ENCODE measurements at places on chromosomes 16 and 17.

DNA sequence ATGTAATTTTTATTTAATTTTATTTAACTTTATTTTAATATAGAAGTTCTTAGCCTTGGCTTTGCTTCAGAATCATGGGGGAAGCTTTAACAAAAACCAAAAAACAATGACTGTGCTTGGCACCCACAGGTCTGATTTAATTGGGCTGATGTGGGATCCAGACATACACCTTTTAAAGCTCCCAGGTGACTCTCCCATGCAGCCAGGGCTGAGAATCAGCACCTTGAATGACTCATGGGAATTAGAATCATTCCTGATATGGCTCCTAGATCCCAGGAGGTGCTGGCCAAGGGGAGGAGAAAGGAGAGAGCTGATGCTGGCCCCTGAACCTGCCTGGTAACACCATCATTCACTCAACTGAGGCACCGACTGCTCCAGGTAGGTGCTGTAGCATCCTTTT is 240.7 kb downstream of the PARN start:
- no peak for DNase-seq

DNA sequence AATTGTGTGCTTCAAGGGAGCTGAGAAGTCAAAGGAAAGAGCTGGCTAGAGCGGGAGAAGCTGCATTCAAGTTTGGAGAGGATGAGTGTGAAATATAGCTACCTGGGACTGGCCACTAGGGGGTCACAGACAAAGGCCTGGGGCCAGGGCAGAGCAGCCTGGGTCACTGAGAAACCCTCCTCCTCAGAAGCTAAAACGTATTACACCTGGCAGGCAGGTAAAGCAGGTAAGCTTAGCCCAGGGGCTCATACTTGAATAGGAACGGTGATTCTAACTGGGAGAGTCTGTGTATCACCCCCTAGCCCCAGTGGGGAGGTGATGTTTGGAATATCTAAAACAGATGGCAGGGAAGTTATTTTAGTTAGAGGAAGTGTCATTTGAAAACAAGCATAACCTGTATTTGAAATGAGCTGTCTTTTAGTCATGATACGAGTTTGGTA is 6.8 kb downstream of the KRT37 start:
- DNase-seq: no peak

GRCh38 chr17:50966163-50966666 is 100.1 kb upstream of the TOB1 start:
- no peak for DNase-seq

DNA sequence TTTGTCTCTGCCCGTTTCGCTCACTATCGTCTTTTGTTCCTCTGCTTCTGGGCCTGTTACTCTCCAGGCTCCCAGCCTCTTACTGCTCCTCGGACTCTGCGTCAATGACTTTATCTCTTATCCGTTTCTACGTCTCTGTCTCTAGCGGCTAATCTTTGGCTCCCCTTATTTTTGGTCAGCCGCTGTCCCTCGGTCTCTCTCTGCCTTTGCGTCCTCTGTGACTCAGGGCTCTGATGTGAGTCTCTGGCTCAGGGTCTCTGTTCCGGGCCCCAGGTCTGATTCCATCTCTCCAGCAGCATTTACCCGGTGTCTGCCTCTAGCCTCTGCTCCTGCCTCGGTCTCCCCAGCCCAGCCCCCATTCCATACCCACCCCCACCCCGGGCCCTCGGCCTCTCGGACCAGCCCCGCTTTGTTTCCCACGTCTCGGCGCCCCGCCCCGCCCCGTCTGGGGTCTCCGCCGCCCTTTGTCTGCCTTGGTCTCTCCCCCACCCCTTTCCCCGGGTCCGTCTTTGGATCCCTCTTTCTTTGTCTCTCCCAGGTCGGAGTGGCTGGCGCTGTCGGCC is 547 bp upstream of the ZNF48 start:
- peak; percentile 71 for DNase-seq

DNA sequence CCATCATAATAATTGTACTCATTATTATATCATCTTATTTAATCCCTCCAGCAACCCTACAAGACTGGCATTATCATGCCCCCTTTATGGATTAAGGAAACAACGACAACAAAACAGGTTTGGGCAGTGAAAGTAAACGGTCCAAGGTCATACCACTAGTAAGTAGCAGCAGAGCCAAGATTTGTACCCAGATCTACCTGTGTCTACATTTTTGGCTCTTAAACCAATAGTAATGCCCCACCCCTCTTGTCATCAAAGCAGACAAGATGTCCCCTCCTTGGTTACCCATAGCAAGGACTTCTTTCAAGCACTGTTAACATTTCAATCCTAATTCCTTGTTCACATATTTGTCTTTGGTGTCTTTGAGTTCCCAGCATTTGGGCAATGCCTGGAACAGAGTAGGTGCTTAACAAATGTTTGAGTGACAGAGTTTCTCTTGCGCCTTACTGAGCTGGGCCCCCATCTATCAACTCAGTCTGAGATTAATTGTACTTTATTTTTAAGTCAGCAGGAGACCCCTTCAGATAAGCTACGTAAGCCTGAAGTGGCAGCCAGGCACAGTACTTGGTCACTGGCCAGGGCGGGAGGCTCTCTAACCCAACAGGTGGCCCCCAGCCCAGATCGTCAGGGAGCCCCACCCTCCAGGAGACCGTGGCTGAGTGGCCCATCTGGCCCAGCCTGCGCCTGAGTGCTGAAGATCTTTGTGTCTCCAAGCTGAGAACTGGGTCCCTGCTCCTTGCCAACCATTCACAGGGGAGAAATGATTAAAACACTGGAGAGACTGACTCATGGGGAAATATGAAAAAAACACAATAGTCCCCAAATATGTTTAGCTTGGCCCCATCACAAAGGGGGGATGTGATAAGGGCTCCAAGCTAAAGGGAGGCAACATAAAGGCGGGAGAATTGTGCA is 75.8 kb downstream of the AXIN2 start:
- no peak for DNase-seq

GRCh38 chr16:86575754-86576557 is 2.4 kb upstream of the FOXL1 start:
- DNase-seq: no peak

GRCh38 chr16:85289760-85290625 is 177.7 kb upstream of the CIBAR2 start:
- DNase-seq: no peak

DNA sequence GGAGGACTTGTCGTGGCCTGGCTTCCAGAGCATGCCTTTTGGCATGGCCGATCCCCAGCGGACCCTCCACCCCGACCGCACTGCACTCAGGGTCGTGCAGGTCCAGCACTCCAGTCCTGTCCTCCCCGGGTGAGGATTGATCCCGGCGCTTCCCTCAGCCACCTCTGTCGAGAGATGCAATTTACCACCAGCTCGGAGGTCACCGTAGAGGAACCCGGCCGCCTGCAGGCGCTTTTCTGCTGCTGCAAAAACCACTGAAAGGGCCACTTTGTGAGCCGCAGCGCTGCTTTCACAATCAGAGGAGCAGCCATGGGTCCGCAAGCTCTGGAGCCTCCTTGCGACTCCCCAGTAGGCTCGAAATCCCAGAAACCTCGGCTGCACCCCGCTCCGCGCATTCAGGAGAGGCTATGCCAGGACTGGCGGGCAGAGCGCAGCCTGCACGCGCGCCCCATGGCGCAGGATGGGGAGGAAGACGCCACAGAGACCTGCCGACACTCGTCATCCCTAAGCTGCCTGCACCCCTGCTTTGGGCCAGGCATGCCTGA is 134.2 kb downstream of the HS3ST2 start:
- no peak for DNase-seq

DNA sequence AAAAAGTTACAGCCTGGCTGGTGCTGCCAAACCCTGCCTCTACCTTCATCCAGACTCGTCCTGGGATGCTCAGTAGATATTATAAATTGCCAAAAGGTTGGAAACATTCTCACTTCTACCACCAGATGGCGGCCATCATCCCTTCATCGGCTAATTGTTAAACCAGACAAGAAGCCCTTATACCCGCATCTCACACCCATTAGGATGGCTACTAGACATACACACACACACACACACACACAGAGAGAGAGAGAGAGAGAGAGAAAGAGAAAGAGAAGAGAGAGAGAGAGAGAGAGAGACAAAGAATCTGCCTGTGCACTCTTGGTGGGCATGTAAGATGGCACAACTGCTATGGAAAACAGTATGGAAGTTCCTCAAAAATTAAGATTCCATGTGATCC is 15.0 kb upstream of the SCIMP start:
- peak; percentile 46 for DNase-seq

GRCh38 chr16:48150707-48151106 is 5.1 kb downstream of the ABCC12 start:
- DNase-seq: no peak

DNA sequence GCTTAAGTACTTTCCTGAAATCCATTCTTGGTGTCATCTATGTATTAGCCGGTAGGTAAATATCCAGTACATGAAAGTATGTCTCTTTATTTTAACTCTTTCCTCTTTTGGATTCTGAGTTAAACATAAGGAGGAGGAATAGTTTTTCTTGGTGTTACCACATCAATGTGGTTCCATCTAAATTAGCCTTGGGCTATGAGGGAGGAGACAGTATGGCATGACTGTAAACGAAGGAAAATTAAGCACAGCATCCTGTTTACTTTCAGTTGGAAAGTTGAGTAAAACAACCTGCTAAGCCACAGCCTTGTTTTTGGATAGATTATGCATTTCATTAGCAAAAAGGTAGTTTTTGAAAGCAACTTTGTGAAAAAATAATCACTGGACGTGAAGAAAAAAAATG is 693.0 kb upstream of the SOX9 start:
- no peak for DNase-seq

GRCh38 chr17:73210002-73210678 is 17.3 kb downstream of the COG1 start:
- DNase-seq: no peak

GRCh38 chr16:8660841-8661301 is 13.5 kb upstream of the ABAT start:
- peak; percentile 42 for DNase-seq

DNA sequence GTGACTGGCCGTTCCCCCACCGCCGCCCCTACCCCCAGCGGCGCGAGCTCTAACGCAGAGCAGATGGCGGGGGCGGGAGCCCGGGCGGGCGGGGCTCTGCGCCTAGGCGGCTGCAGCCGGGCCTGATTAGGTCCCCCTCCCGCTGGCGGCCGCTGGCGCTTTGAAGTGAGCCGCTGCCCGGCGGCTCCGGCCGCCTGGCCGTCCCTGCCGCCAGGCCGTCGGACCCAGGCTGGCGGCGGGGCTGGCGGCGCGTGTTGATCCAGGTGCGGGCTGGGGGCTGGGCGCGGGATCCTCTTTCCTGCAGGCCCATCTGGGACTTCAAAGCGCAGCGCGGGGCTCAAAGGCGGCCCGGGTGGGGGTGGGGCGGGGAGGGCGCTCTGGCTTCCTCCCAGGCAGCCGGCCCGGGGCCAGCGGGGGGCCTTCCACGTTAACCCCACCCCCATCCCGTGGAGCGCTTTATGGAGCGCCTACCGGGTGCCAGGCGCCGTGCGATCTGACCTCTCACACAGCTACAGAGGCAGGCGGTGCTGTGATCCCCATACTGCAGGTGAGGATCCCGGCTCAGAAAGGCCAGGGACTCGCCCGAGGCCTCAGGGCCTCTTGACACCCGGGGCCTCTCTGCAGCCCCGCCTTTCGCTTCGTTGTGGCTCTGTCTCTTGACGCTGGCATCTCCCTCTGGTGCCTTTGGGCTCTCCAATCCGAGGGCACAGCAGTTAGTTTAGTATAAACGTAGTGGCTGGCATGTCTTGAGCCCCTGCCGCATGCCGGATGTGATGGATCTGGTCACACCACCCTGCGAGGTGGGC is 80.0 kb upstream of the NKD1 start:
- peak; percentile 67 for DNase-seq

GRCh38 chr16:11257131-11257938 is 1.3 kb upstream of the SOCS1 start:
- peak; percentile 74 for DNase-seq

DNA sequence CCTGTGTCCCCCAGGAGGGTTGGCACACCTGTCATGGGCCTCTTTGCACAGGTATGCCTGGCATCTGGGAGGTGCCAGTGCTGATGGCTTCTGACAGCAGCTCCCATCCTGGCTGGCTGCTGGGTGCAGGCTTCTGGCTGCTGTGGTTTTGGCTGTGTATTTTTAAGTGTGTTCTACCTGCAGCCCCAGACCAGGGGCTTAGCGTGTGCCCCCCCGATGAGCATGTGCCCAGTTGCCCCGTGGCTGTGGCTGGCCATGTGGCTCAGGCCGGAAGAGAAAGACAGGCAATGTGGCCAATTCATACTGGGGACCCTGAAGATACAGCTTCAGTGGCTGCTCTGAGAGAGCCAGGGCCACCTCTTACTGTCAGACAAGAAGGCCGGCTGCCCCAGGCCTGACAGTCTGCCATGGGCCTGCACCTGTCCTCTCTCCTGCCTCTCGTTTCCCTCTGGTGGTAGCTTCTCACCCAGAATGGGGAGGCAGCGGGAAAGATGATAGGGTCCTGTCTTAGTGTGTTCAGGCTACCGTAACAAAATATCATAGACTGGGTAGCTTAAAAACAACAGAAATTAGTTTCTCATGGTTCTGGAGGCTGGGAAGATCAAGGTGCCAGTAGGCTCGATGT is 37.6 kb upstream of the LGALS9 start:
- DNase-seq: no peak

GRCh38 chr16:58467905-58468304 is 32.0 kb upstream of the NDRG4 start:
- DNase-seq: no peak

DNA sequence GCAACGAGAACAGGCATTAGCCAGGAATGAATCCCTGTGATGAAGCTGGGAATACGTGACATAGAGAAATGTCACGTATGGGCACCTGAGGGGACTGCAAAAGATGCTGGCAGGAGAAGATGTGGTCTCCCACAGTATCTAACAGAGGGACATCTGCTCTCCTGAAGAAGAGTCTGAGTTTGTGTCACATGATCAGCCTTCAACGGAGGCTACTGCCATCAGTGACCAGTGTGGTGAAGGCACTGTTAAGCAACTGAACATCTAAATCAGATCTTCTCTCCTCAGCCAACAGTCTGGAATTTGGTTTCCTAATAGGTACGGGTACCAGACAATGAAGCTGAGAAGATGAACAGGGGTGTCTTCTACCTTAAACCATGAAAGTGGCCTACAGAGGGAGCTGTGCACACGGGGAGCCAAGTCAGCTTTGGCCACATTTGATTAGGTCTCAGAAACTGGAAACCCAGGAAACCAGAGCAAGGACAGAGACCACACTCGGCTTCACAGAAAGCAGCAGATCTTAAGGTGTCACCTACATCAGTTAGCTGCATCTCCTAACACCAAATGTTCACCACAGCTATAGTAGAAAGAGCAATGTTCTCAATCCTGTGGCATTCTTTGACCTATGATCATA is 41.8 kb downstream of the BRD7 start:
- DNase-seq: no peak

Data from NCI-H1417 (cell line).